Stimulated activated naive CD4-positive, alpha-beta T cell treated with Interleukin-2 at 50 U/mL for 16 hours (primary cell): ENCODE measurements at places on chromosomes 16 and 17.

- no peak for DNase-seq
These were observed 86.8 kb upstream of the WSB1 start for GRCh38 chr17:27207073-27207513.

- DNase-seq = no peak
These were observed 8.2 kb upstream of the ZP2 start for GRCh38 chr16:21219551-21219950.

GRCh38 chr17:77455111-77455890, 314.5 kb downstream of the SEC14L1 start:
- no peak for DNase-seq

DNA sequence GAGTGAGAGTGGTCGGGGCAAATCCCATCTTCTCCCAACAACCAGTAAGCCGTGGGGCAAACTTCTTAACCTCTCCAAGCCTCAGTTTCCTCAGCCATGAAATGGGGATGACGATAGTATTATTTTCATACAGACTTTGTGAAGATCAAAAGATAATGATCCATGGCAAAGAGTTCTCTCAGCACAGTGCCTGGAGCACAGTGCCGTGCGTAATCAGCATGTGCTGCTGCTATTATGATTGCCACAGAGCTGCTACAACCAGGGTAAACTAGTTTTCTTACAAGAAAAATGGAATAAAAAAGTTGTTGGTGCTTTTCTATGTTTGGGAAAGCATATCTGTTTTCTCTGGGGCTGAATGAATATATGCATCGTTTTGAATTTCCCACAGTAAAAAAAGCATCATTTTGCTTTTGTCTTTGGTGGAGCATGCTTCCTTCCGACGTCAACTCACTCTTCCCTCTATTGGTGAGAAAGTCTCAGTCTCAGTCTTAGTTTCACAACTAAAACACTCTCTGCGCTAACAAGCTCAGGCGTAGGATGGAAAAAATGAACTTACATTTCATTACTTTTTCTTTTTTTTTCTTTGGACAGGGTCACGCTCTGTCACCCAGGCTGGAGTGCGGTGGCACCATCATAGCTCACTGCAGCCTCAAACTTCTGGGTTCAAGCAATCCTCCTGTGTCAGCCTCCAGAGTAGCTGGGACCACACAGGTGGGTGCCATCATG, 37.2 kb downstream of the CDK5R1 start:
- peak; percentile 19 for DNase-seq

DNA sequence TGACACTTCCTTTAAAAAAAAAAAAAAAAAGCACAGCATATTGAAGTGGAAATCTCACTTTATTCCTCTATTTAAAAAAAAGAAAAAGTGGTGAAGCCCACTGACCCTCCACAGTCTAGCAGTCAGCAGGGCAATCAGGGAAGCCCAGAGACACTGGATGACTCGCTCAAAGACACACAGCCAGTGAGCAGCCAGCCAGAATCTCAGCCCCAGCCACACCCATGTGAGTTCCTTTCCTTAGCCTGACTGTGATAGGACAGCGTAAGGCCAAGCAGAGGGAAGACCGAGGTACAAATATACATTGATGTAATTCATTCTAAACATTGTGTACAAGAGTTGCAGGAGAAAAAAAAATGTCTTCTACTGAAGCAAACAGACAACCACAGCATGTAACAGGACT, 22.5 kb downstream of the XPO6 start:
- no peak for DNase-seq

GRCh38 chr16:20676837-20677236, 20.6 kb downstream of the ACSM1 start:
- no peak for DNase-seq

DNA sequence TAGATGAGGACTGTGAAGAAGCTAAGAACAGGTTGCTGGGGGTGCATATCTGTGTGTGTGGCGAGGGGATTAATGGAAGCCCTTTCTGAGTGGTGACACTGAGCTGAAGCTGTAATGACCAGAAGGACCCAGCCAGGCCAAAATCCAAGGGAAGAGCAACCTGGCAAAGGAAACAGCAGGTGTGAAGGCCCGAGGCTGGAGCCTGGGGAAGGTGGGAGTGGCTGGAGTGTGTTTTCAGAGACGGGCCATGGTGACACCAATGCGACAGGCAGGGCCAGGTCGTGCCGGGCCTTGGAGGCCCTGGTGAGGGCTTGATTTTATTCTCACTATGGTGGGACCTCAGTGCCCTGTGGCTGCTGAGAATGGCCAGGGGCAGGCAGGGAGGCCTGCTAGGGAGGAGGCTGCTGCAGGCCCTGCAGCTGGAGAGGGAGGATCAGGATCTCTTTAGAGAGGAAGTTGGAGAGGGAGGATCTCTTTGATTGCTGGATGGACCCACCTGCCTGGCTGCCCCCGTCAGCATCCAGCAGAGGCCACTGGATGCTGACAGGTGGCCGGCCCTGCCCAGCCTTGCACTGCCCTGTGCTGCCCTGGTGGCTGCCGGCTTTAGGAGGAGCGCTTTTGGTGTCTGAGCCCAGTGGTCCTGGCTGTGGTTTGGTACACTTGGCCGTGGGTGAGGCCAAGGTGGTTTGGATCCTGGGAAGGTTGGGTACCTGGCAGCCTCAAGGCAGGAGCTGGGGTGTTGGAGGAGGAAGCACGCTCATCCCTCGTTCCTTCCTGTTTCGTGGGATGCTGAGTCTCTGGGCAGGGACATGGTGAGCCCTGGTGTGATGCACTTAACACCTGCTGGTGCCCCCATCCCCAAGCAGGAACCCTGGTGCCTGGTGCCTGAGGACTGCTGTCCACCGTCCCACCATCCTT, 188.3 kb downstream of the SEC14L1 start:
- no peak for DNase-seq

DNA sequence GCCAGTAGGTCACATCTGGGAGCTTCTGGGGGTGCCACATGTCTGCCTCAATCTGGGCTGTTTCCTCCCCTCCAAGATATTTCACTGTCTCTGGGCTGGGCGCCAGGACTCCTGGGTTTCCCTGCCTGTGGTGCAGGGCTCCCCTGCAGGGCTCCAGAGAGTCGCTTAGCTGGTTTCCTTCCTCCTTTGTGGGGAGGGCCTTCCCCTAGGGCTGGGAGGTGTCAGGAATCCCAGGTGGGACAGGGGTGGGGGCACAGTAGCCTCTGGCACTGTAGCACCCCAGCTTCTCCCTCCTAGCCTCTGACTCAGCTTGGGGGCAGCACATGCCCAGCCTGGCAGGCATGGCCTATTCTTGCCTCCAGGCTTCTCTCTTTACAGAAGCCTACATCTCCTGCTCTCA, 2.6 kb downstream of the RARA start:
- DNase-seq = no peak

GRCh38 chr17:71383091-71383490, 737.7 kb upstream of the SOX9 start:
- DNase-seq = no peak

GRCh38 chr16:78942625-78943245, 657.8 kb downstream of the MAF start:
- no peak for DNase-seq

- no peak for DNase-seq
These were observed 19.8 kb downstream of the JPH3 start for GRCh38 chr16:87621976-87622713.

DNA sequence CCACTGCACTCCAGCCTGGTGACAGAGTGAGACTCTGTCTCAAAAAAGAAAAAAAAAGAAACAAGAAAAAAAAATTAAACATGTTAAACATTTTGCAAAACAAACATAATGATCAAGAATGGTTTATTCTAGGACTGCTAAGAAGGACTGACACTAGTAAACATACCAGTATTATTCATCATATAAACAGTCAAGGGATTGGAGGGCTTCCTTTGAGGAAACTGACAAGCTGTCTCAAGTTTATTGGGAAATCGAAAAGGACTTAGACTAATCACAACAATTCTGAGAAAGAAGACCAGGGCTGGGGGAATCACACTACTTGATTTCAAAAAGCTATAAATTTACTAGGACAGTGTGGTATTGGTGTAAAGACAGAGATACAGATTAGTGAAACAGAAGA, 75.5 kb downstream of the MYH10 start:
- no peak for DNase-seq
